ENCODE measurements at places on chromosomes 7 and 10.

GRCh38 chr10:114166043-114166442, 8.0 kb downstream of the CCDC186 start:
- no peak for DNase-seq

DNA sequence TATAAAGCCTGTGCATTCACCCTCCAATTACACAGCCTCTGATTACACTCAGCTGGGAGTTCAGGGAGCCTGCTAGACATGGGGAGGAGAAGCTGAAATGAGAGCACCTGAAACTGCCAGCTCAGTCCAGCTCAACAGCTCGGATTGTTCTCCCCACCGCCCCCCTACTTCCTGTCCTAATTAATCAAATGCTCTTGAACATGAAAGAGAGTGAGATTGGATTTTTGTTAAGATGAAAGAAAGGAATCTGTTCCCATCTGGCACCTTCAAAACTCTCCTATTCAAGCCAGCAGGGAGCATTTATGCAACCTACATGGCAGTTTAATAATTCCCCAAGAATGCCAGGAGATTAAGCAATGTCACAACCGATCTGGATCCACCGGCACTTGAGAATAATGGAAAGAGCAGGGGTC, 98.0 kb downstream of the NPSR1 start:
- DNase-seq = no peak

GRCh38 chr7:12257582-12257981, 46.5 kb downstream of the TMEM106B start:
- DNase-seq = no peak

GRCh38 chr10:28302638-28303488, at the start of gene MPP7:
Gene MPP7 (minus strand): TSS chr10:28303064. CDS start chr10:28238604, 64,460 bp downstream.
- peak; percentile 99 for DNase-seq

- no peak for DNase-seq
Measured at GRCh38 chr10:63681993-63682697, 160.9 kb downstream of the REEP3 start.

DNA sequence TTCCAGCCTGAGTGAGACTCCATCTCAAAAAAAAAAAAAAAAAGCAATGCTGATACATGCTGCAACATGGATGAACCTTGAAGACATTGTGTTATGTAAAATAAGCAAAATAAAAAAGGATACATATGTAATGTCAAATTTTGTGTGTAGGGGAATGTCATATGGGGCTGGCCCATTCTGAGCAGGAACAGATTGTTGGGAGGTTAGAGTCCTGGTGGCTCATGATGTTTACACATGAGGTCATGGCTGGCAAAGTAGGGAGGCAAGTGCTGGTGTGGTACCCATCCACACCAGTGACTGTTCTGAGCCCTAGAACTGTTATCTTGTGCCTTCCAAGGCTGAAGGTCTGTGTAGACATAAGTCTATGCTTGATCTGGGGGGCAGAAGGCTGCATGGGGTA, 37.6 kb downstream of the ZNF92 start:
- no peak for DNase-seq

GRCh38 chr7:148688526-148688925, 10.2 kb upstream of the CUL1 start:
- DNase-seq = no peak

DNA sequence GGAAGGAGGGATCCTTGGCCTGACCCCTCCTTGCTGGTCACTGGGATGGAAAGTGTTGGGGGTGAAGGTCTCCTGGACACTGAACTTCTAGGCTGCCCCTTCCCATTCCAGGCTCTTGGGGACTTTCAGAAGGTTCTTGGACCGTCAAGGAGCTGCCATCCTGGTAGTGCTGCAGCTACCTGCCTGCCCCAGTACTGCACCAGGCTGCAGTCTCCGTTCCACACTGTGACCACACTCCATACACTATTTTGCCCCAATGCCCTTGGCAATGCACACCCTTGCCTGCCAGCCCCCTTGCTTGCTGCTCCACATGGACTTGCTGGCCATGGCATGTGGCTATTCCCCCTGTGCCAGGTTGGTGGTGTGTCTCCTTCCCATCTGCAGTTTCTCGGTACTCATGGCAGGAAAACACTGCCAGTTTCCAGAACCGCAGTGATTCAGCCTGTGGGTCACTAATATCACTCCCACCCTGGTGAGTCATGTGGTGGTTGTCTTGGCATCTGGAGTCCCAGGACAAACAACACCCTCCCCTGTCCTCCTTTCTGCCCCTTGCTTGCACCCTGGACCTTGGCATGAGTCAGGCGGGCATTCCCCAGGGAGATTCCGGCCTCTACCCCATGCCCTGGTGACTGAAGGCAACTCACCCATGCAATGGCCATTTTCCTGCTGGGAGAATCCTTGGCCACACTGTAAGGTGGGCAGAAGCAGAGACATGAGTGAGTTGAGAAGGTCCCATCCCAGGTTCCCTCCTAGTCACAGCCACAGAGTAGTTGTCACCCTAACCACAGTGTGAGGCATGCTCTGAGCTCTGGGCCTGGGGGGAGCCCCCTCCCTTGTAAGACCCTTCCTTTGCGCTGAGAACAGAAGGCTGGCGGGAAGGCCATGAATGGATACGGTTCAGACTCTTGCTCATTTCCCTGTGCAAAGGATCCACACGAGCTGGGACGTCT, 32.8 kb downstream of the GOLGA7B start:
- DNase-seq = peak; percentile 92

DNA sequence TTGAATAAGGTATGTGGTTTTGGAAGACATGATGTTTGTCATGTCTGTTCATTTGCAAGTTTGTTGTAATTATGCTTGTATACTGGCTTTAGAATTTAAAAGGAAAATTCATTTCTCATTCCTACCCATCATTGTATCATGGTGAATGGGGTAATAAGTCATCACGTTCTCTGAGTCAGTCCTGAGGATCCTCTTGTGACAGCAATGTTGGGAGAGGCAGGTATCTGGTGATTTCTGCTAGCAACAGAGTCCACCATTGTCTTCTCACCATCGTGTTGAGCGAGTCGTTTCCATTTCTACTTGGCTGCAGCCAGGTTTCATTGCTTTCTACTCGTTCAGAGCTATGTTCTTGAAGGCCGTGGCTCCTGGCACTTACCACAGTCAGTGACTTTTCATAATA, 16.3 kb downstream of the CUL1 start:
- no peak for DNase-seq

GRCh38 chr10:125163803-125164202, 3.4 kb upstream of the CTBP2 start:
- DNase-seq = no peak

GRCh38 chr10:119609516-119609915, 12.8 kb upstream of the TIAL1 start:
- DNase-seq = no peak

- DNase-seq = no peak
Measured at GRCh38 chr10:8054244-8054493, 319 bp upstream of the GATA3 start.

DNA sequence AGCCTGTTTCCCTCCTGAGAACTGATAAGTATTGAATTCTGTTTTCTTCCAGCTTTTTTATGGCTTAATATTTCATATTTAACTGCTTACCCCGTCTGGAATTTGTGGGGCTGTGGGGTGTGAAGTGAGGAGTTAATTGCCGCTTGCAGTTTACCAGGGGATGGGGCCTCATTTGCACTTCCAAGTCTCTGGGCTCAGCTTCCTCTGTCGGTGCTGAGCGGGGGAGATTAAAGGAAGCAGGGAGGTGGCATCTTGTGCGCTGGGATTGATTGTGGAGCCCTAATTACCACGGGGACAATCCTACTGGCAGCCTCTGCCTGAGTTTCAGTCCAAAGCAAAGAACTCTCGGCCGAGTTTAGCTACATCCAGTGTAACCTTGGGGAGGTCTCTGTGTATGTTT, 33.4 kb downstream of the ELFN1 start:
- no peak for DNase-seq

- no peak for DNase-seq
Measured at GRCh38 chr7:69285854-69286253, 312.4 kb upstream of the AUTS2 start.

DNA sequence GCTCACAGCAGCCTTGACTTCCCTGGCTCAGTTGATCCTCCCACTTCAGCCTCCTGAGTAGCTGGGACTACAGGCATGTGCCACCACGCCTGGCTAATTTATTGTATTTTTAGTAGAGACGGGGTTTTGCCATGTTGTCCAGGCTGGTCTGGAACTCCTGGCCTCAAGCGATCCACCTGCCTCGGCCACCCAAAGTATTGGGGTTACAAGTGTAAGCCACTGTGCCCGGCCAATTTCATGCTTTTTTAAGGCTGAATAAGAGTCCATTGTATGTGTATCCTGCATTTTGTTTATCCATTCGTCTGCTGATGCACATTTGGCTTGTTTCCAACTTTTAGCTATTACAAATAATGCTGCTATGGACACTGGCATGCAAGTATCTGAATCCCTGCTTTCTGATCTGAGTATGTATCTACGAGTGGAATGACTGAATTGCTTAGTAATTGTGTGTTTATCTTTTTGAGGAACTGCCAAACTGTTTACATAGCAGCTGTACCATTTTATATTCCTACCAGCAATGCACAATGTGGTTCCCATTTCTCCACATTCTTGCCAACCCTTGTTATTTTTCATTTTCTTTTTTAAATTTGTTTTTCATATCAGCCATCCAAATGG, 37.3 kb upstream of the TPST1 start:
- peak; percentile 48 for DNase-seq

DNA sequence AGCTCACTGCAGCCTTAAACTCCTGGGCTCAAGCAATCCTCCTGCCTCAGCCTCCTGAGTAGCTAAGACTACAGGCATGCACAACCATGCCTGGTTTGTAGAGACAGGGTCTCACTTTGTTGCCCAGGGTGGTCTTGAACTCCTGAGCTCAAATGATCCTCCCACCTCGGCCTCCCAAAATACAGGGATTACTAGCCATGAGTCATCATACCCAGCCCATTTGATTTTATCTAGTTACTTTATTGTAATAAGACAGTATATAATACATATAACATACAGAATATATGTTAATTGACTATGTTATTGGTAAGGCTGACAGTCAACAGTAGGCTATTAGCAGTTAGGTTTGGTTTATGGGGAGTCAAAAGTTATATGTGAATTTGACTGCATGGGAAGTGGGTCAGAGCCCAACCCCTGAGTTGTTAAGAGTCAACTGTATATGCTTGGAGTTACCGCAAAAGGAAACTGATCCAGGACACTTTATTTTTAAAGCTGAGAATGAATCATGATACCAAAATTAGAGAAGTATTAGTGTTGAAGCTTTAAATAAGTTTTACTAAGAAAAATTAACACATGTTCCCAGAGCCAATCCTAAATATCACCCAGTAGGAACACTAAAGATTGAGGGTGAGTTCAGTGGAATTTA, 20.7 kb upstream of the KMT2E start:
- DNase-seq = no peak

DNA sequence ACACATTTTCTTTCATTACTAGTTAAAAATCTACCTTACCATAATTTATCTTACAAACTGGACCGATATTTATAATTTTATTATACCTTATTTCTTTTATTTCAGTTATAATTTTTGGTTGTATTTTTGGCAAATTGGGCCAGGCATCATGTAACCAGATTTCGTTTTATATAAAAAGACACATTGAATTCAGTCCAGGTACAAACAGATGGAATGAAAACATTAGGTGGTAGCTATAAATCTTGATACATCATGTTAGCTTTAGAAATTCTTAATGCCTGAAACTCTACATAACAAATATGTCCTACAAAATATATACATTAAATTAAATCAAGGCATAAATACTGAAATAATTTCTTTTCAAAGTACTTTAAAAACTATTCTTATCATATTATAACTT, 73.1 kb downstream of the SLC13A1 start:
- no peak for DNase-seq

DNA sequence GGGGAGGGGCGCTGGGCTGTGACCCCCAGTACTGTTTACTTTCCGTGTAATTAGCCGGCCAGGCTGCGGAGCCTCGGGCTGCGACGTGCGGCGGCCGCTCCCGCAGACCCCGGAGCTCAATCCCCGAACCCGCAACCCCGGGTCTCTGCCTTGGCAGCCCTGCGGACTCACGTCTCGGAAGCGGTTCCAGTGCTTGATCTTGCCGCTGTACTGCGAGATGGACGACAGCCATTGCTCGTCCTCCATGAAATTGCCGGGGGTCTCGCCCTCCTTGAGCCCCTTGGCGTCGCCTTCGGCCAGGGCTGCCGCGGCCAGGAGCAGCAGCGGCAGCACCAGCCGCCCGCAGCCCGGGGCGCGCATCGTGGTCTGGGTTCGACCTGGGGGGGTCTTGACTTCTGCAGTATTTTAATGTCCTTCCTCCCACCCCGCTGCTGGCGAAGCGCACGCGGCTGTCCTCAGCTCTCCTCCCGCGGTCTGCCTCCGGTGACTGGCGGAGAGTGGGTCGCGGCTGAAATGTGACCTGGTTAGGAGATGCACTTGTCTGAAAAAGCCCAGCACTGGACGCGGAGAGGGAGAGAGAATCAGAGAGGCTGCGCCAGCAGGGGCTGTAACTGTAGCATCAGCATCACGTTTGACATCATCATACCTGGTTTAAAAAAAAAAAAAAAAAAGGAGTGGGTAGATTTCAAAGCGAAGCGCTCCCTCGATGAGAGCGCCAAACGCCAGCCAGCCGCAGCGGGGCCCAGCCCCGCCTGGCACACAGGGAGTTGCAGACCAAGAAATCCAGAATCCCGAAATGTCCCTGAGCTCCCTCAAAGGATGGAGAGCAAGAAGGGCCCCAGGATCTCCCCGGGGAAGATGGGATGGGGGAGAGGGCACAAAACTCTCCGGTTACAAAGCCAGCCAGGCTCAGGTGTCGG, at the start of gene SPOCK2:
SPOCK2 (minus strand) TSS at position 583 of the 920 bp plus-strand sequence; CDS start at position 360, 223 bp downstream.
- no peak for DNase-seq

DNA sequence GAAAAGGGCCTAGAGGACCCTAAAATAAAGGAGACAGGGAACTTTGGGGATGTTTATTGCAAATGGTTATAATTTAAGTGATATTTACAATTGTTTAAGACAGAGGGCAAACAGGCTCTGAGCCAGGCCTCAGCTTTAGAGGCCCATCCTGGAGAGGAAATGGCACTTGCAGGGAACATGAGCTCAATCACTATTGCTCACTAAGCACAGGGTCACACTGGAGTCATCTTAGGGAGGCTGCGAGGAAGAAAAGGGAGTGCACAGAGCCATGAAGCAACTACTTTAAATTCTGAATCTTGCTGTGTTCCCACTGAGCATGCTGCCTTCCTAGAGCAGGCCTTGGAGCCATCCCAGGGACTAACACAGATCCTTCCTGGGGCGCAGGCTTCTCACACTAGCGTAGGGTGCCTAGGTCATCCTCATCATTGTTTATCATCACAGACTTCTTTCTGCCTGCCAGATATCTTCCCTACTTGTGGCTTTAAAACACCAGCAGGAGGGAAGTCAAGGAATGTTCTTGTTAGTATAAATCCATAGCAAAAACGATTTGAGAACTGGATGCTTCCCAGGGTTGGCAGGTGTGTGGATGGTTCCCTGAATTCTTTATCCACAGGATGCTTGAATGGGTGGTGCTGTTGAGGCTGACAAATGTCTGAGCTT, 12.7 kb upstream of the DNAJB12 start:
- DNase-seq = no peak

GRCh38 chr10:36269222-36269621, 627.1 kb upstream of the FZD8 start:
- no peak for DNase-seq
